ENCODE measurements at places on chromosomes 5 and 9. TPM values are rescaled to one million over a fixed set of nuclear protein-coding genes. Genes with fewer than 3 reads are reported as not detected.

- DNase-seq, result peak; percentile 74
Observed at GRCh38 chr5:157328277-157328912, 62.5 kb downstream of the CYFIP2 start.

DNA sequence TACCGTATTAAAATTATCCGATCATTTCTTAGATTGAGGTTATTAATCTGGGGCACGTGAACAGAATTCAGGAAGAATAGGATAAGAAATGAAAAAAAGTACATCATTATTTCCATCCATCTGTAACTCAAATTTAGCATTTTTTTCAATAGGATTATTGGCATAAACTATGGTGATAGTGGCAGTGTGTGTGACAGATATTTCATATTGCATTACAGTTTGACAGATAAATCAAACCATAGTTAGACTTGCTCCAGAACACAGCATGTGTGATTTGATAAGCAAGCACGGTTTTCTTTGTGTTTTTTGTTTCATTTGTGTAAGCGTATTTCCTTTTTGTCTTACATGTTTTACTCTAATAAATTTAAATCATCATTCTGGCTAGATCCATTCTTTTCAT lies 155.0 kb downstream of the CDH9 start:
- DNase-seq, result no peak

DNA sequence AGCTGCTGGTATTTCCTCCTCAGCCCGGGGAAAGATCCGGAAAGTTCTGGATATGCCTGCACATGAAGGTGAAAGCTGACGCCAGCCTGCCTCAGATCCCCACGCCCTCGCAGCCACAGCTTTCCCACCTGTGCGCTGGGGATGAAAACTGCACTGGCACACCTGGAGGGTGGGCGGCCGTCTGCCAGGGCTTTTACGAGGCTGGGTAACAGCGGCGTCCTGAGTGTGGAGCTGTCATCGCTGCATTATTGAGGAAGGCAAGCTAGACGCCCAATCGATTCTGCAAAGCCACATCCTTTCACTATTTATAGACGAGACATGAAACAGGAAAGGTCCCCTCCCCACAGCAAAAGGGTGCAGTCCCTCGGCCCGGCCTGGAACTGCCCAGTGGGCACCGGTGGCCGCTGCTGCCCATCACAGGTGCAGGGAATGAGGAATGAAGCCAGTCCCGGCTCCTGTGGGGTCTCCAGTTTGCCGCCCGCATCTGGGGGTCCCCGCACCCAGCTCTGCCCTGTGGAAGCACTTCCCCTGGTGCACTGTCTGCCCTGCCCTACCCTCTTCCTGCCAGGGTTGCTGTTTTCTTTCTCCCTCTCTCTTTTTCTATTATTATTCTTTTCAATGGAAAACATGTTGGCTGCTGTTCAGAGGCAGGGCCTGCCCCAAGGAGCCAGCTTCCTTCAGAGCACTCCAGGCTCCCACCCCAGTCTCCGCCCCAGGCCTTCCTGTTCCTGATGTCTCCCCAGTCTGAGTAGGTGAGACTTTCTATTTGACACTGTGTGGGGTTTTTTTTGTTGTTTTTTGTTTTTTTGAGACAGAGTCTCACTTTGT lies 7.0 kb downstream of the NOTCH1 start:
- no peak for DNase-seq

DNA sequence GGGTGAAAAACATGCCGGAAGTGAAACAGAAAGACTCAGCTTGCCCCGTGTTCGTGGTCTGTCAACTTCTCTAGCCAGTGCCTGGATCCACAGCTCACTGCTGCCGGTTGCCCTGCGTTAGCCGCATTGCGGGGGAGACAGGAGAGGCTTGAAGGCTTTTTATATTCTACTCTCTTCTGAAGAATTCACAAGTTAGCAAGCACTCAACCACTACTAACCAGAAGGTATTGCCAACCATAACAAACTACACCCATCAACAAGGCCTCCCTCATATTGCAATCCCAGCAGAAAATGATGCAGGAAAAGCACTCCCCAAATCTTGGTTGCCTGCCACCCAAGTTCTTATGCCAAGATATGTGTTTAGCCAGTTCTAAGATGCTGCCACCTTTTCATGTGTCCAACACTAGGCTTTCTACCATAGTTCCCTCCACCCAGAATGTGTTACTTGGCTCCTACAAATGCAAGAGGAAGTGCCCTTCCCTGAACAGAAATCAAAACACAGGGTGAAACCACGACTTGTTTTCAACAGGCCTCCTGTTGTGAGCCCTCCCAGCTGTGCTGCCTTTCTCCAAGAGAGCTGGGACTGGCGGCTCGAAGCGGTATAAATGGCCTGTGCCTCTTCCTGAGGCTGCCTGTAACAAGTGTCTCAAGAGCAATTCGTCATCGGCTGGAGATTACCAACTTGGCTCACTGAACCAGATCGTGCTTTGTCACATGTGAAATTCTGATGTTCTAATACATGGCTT lies 129.0 kb downstream of the SNX18 start:
- DNase-seq, result peak; percentile 93

DNA sequence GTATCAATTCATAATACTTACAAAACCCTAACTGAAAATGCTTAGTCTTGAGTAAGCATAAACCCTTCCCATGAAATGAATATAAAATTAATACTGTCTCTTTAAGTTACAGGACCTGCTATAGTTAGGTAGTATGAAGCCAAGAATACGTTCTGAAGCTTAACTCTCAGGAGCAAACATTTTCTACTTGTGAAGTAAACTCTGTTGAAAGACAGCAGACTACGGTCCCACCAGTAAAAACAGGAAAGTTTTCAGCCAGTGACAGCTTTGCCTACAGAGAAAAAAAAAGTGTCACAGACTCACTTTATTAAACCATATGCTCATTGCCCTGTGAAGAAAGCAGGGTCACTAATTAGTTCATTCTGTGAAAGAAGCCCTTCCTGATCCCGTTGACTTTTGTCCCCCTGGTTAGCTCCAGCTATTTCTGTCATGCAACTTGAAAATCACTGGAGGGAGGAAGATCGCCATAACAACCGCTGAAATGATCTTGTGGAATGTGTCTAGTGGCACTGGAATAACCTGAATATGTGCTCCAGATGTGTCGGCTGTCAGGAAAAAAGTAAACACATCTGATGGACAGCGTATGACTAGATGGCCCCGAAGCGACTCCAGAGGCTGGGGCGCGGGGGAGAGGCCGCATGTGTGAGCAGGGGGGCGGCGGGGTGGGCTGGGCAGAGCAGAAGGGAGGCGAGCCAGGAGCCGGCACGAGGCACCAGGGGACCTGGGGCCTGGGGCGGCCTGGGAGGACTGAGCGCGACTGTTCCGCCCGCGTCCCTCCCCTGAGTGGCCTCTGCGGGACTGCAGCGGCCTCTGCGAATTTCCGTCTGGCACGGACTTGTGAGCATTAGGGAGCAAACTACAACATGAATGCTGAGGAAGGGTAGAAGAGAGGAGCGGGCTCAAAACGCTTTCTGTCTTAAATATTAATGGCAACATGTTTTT lies 41.9 kb downstream of the BNC2 start:
- peak; percentile 67 for DNase-seq

DNA sequence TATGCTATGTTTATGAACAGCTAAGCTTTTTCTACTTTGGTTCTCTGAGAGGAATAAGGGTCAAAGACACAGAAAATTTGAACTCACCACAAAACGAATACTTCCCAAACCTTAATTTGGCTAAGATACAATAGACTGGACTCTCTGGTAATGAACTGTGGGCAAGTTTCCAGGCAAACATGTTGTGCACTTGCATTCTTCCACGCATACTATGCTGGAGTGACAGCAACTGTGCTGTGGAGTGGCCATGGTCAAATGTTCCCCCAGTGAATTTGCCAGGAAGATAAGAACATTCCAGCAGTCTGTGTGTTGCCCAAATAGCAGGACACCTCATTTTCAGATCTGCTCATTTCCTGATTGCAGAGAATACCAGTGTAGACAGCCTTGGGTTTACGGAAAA lies 275.3 kb upstream of the IL12B start:
- DNase-seq, result no peak

GRCh38 chr9:133424187-133424586 lies 2.0 kb downstream of the ADAMTS13 start:
- DNase-seq, result no peak

DNA sequence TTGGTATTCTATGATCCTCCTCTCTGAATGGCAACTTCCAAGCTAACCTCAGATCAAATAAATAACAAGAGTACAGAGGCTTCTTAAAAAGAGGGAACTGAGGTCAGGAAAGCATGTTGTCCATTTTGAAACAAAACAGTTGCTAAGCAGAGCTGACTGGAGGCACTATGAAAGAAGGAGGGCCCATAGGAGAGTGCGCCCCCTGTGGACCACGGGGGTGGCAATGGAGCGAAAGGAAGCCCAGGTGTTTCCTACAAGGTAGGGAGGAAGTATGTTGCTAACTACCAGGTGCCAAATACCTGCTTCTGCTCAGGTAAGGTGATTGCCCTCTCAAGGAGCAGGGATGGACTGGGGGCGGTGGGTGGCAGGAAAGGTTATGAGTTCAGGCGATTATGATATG lies 101.8 kb upstream of the MAST4 start:
- no peak for DNase-seq

- DNase-seq, result no peak
Observed at GRCh38 chr5:122315521-122315920, 3.5 kb downstream of the SNCAIP start.

DNA sequence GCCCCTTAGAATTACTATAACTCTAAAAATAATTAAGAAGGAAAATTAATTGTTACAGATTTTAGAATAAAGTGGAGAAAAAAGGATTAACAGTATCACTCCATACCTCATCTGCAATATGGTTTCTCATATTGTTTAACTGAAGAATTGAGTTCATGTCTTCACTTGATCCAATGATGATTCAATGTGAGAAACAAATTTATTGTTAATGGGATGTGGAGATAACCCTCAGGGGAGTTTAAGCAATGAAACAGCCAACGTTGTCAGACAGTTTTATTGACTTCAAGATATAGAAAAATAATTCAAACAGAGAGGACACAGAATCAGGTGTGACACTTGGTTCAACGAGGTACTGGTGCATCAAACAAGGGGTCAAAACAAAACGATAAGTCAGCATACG lies 665.2 kb upstream of the ACO1 start:
- no peak for DNase-seq

- no peak for DNase-seq
Observed at GRCh38 chr9:120412425-120412951, 167.5 kb downstream of the CDK5RAP2 start.

DNA sequence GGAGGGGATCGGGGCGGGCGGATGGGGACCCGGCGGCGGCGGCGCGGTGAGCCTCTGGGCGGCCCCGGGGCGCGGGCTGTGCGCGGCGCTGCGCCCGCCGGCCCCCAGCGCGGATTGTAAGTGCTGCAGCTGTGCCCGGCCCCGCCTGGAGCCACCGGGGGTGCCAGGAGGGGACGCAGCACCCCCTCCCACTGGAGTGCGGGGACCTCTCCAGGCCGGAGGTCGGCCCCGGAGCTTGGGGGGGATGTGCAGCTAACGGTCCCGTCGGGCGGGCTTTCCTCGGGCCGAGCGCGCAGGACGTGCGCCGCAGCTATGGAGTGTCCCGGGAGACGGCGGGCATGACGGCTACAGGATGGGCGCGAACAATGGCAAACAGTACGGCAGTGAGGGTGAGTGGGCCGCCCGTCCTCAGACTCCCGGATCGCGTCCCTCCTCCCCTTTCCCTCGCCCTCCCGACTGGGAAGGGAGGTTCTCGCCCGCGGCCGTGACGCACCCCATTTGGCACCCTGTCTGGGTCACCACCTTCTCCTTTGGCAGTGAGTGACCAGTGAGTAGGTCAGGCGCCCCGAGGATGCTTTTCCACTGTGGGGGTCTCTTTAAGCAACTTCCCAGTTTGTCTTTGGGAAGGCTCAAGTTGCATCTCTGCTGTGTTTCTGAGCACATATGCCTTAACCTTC lies 483 bp downstream of the FBXL7 start:
- DNase-seq, result peak; percentile 87

GRCh38 chr9:136848393-136849037 lies 694 bp upstream of the PHPT1 start:
- DNase-seq, result peak; percentile 56

GRCh38 chr5:113204525-113205161 lies 228.0 kb downstream of the DCP2 start:
- no peak for DNase-seq

C9orf85 gene
- total RNA-seq, result 4.6 TPM

OBP2B gene
- total RNA-seq, result not detected

F2RL2 gene
- total RNA-seq, result 9.5 TPM

FBLL1 gene
- 0.53 TPM for total RNA-seq

C9 gene
- not detected for total RNA-seq

ST8SIA4 gene
- total RNA-seq, result not detected
